Inflammatory macrophage treated with lipopolysaccharide for 4 hours (primary cell): ENCODE measurements at places on chromosomes 6 and 20.

DNA sequence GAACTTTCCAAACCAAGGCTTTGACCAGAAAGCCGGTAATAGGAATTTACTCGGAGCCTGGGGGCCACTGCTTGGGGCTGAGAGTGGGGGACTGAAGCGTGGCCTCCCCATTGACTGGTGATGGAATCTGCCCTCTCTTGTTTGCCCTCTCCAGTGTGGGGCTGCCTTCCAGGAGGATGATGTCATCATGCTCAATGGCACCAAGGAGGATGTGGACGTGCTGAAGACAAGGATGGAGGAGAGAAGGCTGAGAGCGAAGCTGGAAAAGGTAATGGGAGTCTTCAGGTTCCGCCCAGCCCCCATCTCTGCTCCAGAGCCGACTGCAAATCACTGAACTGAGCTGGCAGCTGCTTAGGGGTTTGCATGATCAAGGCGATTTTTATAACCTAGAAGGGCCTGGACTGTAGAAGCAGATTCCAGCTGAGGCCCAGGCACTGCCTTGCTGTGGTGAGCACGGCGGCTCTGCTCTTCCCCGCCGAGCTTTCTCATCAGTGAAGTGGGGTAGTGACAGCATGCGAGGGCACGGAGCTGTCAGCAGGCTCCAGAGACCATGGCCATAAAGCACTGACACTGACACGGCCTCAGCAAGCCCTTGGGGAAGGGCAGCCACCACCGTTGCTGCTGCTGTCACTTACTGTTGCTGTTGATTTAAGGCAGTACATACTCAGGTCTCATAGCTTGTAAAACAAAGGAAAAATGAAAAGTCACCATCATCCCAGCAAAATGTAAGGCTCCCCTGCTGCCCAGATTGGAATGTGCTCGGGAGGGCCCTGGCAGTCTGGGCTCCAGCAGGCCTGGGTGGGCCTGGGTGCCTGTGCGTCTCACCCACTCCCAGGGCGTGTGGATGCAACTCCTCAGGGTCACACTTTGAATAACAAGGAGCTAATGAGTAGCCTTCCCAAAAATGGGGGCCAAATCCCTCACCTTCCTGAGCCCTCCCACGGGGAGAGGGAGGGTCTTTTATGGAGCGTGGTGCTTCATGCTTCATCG is 11.1 kb upstream of the FAM209A start:
- no peak for DNase-seq

DNA sequence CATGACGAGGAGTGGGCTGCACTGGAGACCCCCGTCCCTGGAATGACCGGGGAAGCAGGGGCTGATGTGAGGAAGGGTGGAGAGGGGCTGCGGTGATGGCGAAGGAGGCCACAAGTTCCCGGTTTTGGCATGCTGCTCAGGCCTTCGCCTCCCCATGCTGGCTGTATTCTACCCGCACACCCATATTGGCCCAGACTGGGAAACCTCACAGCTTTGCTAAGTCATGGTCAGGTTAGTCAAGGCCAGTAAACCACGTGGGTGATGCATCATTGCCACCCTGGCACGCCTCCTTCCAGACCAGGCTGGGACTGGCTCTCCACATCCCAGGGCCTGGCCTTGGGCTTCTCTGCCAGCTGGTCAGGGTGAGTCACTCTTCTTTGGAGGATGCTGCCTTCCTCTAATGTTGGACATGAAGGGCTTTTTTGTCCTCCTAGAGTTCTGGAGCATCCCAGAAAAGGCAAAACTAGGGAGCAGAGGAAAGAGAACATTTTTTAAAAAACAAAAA is 53.8 kb downstream of the PCNA start:
- peak; percentile 99 for DNase-seq

GRCh38 chr6:46376562-46377061 is 114.6 kb downstream of the RCAN2 start:
- DNase-seq: peak; percentile 67

DNA sequence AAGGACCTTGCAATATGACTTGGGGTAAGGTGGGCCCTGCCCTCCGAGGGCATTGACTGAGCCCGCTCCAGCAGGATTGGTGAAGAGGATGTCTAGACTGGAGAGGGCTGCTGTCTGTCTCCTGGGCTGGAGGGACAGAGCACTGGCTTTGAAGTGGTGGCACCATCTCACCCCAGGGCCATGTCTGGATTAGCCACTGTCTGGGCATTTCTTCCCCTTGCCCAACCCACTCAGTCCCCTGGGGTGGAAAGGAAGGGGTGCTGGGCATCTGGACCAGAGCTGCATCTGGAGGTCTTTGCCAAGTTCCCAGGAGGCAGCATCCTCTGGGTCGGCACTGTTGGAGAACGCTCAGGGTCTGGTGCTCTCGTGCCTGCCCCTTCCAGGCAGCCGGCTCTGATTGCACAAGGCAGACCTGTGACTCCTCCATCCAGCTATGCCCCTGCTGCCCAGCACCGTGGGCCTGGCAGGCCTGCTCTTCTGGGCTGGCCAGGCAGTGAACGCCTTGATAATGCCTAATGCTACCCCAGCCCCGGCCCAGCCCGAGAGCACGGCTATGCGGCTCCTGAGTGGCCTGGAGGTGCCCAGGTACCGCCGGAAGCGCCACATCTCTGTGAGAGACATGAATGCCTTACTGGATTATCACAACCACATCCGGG is at the start of gene R3HDML:
TSS of gene R3HDML (plus strand) at position 319 of the 656 bp plus-strand sequence. CDS start at position 434, 115 bp downstream.
- DNase-seq: no peak

DNA sequence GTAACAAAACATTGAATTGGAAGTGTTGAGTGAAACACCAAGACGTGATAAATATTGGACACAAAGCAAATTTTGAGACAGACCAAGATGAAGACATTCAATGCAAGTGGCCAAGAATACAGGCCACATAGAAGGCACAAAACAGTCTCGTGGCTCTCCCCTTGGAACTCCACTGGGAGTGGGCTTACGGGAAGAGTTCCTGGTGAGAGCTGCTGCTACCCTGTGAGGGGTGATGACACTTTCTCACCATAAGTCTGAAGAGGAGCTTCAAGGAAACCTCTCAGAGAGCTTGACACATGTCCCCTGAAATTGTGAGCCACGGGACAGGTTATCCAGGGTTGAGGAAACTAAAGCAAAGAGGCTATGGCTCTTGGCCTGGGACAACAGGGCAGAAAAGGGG is 48.6 kb upstream of the SLC22A16 start:
- no peak for DNase-seq

DNA sequence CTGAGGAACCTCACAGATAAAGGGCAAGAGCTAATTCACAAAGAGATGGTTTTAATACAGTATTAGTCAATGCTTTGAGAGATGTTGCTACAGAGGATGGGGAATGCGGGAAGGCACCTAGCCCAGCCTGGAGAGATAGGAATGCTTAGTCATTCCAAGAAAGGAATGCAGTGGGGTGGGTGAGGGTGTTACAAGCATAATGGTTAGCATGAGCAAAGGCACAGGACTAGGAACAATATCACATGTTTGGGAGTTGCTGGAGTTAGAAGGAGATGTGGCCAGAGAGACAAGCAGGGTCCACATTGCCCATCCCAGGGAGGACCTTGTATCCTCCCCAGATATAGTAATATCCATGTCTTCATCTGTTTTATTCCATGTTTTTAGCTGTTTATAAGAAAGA is 107.0 kb upstream of the OGFRL1 start:
- no peak for DNase-seq

GRCh38 chr6:57207141-57207540 is 15.0 kb downstream of the RAB23 start:
- DNase-seq: no peak

- peak; percentile 85 for DNase-seq
These were observed 2.2 kb downstream of the TM9SF4 start for GRCh38 chr20:32111753-32112152.

GRCh38 chr6:151060096-151060765 is 179.5 kb upstream of the AKAP12 start:
- DNase-seq: no peak

DNA sequence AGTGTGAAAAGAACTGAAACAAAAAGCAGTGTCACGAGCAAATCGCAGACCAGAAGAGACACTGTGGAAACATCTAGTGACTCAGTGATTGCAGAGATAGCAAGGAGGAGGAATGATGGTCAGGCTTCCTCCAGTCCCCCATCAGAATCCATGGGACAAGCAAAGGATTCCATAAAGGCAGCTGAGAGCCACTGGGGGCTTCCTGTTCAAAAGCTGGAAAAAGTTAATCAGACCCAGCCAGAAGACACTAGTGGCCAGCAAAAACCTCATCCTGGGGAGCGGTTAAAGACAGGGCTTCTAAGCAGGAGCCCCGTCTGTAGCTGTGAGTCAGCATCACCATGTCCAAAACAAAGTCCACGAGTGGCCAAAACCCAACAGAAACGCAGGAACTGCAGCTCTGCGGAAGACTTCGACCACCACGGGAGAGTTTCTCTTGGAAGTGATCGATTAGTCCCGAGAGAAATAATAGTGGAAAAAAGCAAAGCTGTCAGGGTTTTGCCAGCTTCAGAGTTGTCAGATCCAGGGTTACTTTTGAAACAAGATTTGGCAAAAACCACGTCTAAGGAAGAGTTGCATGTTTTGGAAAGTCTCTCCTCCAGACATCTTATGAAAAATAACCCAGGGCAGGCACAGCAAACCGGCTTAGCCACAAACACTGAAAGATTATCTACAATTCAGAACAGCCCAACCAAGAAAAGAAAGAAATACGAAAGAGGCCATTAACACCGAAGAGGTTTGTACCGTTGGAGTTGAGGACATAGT is 51.0 kb downstream of the JAG1 start:
- DNase-seq: no peak

DNA sequence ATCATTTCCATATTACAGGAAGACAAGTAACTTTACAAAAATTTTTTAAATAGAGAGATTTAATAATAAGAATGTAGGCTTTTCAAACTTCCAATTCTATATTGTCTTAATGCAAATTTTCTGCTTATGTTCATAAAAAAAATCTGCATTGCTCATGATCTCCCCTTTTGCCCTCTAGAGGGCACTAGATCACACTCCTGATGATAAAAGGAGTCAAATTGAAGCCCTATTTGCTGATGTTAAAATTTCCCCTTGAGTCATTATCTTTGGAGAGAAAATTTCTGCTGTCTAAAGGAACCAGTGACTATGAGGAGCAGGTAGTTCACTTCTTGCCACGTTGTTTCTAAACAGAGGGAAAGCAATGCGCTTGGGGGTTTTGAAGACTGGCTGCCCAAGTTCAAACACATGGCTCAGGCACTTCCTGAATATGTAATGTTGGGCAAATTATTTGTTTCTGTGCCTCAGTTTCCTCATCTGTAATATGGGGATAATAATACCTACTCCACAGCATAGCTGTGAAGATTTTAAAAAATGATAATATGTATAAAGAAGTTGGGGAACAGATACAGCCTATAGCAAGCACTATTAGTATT is 874.2 kb downstream of the TFAP2A start:
- DNase-seq: peak; percentile 56

DNA sequence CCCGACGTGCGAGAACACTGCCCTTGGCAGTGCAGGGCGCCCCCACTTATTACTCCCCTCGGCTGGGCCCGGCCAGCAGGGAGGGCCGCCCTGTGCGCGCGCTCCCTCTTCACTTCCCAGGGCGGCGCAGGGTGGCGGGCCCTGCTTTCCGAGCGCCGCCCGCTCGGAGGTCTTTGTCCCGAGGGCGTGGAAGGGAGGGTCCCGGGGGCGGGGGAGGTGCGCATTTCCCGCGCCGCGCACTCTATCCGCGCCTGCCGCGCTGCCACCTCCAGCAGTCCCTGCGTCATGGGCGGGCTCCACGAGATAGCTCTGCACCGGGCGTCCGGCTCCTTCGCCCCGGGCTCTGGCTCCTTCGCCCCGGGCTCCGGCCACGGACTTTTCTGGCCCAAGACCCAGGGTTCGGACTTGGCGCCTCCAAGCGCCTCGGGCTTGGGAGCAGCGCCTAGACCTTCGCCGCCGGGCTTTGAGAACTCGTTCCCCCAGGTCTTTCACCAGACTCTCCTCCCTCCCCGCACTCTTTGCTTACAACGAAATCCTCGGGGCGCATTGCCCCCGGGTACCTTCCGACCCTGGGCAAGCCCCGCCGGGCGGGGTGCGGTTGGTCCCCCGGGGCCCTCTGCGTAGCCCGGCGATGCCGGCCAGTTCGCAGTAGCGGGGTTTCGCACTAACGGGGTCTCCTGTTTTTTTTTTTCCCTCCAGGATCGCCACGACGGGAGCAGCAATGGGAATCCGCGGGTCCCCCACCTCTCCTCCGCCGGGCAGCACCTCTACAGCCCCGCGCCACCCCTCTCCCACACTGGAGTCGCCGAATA is 1.6 kb downstream of the TFAP2C start:
- DNase-seq: no peak

GRCh38 chr6:97674802-97675201 is 391.8 kb upstream of the MMS22L start:
- DNase-seq: no peak

GRCh38 chr6:127342296-127342945 is 988 bp downstream of the ECHDC1 start:
- no peak for DNase-seq

- peak; percentile 57 for DNase-seq
These were observed 390.2 kb downstream of the UTRN start for GRCh38 chr6:144675231-144675861.

DNA sequence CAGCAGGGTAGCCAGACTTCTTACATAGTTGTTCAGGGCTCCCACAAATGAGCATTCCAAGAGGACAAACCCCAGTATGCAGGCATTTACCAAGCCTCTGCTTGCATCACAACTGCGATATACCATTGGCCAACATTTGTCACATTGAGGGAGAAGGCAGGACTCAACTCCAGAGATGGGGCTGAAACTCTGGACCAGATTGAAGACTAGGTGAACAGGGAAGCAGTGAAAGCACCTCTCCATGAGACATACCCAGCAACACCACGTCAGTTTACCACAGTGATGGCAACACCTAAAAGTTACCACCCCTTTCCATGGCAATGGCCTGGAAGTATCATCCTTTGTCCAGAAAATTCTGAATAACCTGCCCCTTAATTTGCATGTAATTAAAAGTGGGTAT is 7.9 kb upstream of the RALY start:
- no peak for DNase-seq

- DNase-seq: peak; percentile 27
These were observed 283.9 kb downstream of the TBC1D7 start for GRCh38 chr6:13044390-13044789.

- peak; percentile 12 for DNase-seq
These were observed 8.6 kb upstream of the HIVEP2 start for GRCh38 chr6:142953373-142954273.

- DNase-seq: no peak
These were observed 42.3 kb upstream of the FRMD1 start for GRCh38 chr6:168121303-168121665.

- DNase-seq: no peak
These were observed 3.5 kb downstream of the DLL1 start for GRCh38 chr6:170287371-170287876.

GRCh38 chr6:89711801-89712200 is 73.3 kb upstream of the LYRM2 start:
- no peak for DNase-seq
